ENCODE measurements at places on chromosomes 1 and 21. TPM values are rescaled to one million over a fixed set of nuclear protein-coding genes. Genes with fewer than 3 reads are reported as not detected.

Gene EXTL1
- total RNA-seq = not detected

Gene FCRL1
- total RNA-seq = not detected

Gene NCF2
- 8.6 TPM for total RNA-seq

Gene RAB25
- total RNA-seq = 189 TPM

Gene ANXA9
- 15.4 TPM for total RNA-seq

Gene BRINP3
- total RNA-seq = not detected

- DNase-seq = peak; percentile 38
Observed at GRCh38 chr1:84603941-84604830, 29.9 kb upstream of the CTBS start.

DNA sequence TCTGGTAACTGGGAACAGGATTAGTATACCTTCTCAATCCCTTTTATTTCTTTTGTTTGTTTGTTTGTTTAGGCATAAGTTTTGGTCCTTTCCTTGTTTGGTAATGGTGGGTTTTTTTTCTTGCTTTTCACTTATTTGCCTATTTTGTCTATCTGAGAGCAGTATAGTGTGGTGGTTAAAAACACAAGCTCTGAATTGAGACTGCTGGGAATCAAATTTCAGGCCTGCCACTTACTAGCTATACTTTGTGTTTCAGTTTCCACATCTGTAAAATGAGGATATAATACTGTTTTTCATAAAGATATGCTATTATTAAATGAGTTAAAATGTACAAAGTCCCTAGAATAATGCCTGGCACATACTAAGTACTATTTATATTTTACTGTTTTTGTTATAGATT is 81.6 kb upstream of the IVNS1ABP start:
- no peak for DNase-seq

GRCh38 chr1:92543131-92544055 is 56.7 kb upstream of the GFI1 start:
- no peak for DNase-seq

DNA sequence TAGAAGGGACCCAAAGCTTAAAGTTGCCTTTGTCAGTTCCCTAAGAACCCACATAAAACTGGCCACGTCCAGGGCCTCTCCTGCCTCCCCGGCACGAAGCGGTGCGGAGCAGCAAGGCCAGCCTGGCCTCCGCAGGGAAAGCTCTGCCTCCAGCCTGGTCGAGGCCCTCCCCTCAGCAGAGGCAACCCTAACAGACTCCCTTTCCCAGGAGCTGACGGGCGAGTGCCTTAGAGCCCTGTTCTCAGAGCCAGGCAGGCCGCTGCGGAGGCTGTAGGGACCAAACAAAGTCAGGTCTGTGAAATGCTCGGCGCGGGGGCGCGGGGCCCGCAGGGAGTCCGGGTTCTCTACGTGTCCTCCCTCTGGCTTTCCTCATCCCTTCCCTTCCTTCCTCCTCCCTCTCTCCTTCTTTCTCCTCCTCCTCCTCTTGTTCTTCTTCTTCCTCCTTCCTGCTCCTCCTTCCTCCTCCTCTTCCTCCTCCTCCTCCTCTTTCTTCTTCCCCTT is 40.7 kb downstream of the RIPK4 start:
- DNase-seq = no peak

GRCh38 chr21:18340387-18340942 is 63.1 kb downstream of the TMPRSS15 start:
- no peak for DNase-seq

DNA sequence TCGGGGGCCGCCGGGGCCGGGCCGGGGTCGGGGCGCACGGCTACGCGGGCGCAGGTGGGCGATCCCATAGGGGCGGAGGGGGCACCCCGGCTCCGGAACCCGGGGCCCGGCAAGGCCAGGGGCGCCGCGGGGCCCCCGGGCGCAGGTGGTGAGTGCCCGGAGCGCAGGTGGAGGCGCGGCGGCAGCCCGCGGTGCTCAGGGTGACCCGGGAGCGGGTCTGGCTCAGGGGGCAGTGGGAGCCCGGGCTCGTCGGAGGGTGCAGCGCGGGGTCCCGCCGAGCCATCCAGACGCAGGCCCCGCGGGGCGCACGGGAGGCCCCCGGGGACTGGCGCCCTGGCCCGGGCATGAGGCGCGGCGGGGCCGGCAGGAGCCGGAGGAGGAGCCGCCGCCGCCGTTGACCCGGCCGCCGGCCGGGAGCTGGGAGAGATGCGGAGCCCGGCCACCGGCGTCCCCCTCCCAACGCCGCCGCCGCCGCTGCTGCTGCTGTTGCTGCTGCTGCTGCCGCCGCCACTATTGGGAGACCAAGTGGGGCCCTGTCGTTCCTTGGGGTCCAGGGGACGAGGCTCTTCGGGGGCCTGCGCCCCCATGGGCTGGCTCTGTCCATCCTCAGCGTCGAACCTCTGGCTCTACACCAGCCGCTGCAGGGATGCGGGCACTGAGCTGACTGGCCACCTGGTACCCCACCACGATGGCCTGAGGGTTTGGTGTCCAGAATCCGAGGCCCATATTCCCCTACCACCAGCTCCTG is 489 bp downstream of the CELSR2 start:
- no peak for DNase-seq

DNA sequence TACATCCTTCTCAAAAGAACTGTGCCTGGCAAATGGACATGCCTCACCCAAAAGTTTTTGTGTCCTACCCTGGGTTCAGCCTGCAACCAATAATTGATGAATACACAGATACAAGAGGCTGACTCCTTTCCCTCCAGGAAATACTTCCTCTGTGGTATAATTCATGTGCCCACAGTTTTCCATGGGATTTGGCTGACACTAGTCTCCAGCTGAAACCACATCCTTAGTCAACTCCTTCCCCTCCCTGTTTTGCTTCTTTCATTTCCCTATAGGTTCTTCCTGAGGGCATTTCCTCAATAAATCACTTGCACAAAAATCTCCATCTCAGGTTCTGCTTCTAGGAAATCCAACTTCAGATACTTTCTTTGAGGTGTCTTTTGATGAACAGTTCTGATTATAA is 436.6 kb upstream of the C1orf87 start:
- no peak for DNase-seq

Data from Calu3 (cell line).